ENCODE measurements at places on chromosomes 6 and 20.
A peak's percentile ranks its signal among the peaks of the same experiment; 100 is the strongest.

DNA sequence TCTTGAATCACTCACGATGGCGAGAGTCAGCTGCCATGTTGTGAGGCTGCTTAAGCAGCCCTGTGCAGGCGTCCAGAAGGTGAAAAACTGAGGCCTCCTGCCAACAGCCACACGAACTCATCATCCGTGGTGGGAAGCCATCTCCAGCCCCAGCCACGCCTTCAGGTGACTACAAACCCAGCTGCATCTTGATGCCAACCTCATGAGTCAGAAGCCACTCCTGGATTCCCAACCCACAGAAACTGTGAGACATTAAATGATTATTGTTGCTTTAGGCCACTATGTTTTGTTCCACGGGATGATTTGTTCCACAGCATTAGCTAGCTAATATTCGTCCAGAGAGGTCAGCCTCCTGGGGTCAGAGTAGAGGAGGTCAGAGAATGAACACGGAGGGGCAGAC is 80.5 kb downstream of the SNX5 start:
- no peak for DNase-seq

- no peak for DNase-seq
These were observed 7.6 kb upstream of the TMC2 start for GRCh38 chr20:2528671-2529271.

DNA sequence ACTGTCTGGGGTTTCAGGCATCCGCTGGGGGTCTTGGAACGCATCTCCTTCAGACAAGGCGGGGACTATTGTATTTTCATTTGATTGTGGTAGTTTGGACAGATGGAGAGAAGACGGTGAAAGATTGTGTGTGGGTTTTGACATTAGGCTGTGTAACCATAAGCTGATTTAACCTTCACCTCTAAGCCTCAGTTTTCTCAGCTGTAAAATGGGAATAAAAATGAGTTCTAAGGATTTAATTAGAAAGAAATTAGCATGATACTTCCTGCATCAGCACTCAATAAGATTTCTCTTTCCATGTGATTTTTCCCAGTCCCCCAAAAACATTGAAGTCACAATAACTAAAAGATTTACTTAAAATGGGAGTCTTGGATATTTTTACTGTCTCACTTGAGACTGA is 78.1 kb downstream of the CBFA2T2 start:
- no peak for DNase-seq

GRCh38 chr6:131486608-131487007 is 86.4 kb upstream of the ARG1 start:
- no peak for DNase-seq

DNA sequence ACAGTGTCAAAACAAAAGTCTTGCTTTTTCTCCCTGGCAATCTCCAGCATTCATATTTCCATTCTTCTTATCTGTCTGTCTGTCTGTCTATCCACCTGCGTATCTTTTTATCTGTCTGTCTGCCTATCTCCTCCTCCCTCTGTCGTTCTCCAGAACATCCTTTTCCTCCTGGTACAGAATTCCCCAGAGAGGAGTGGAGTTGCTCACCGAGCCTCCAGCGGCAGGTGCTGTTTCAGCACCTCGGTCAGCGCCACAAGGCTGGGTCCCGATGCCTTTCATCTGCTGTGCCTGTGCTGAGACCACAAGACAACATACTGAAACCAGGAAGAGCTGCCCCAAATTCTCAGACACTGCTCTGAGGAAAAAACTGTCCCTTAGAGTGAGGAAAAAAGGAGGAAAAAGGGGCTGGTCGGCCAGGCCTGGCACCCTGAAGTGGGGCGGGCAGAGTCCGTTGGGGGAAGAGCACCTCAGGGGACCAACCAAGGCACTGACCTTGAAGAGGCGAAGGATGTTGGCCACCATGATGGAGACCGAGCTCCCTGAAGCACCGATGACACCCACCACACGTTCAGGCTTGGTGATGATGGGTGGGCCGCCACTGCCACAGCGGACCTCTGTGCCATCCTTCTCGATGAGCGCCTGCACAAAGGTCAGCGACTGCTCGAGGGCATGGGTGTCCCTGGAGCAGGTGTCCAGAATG is 13.3 kb downstream of the GRM4 start:
- no peak for DNase-seq

- no peak for DNase-seq
These were observed 100.5 kb upstream of the SUPT3H start for GRCh38 chr6:45478240-45478639.

GRCh38 chr6:151001387-151002056 is 136.0 kb downstream of the MTHFD1L start:
- no peak for DNase-seq

GRCh38 chr6:18260448-18261106 is 3.8 kb downstream of the DEK start:
- DNase-seq, result no peak

DNA sequence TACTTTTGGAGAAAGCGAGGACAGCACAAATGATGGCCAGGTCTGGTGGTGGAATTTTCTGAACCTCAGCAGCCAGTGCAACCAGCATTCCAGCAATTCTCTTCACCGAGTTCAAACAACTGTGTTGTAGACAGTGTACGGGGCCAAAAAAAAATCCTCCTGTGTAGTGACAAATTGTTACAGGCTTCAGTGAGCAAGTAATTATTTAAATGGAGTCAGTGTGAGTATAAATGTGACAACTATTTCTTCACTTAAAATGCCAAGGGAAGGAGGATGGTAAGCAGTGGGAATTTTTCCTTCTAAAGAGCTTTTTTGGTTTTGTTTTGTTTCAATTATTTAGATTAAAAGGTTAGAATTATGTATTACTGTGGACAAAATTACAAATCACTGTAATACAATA is 154.1 kb downstream of the TMEM242 start:
- DNase-seq, result no peak

- no peak for DNase-seq
These were observed 24.2 kb upstream of the SIRPA start for GRCh38 chr20:1870792-1871550.

DNA sequence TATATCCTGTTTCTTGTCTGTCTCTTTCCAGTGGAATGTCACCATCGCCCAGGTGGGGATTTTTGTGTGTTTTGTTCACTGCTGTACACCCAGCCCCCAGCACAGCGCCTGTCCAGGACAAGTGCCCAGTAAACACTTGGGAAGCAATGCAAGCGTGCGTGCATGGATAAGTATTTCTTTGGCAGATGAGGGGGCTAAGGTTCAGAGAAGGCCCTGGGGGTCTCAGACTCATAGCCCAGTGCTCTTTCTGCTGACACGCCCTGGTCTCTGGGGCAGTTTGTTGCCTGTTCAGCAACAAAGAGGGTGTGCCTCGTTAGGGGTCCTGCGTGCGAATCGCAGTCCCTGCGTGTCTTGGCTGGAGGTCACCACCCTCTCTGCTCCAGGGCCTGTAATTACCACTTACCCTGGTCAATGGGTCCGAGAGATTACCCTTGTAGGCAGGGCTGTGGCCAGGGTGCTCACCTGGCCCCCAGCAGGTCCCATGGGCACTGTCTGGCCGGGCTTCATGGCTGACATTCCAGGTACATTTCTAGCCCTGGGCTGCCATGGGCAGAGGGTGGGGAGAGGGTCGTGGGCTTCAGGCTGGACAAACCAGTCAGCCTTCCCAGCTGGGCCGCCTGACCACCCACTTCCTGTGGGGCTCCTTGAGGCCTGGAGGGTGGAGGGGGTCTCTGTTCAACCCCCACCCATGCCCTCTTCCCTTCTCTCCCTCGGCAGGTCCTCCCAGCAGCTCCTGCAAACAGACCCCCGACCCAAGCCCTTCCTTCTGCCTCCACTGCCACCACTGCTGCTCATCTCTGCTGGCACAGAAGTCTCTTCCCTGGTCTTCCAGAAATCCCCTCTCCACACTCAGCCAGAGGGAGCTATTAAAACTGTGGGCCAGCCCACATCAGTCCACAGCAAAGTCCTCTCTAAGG is 87.1 kb downstream of the CEBPB start:
- no peak for DNase-seq

GRCh38 chr6:112979830-112980229 is 632.7 kb downstream of the RFPL4B start:
- DNase-seq, result no peak

GRCh38 chr6:65448866-65449265 is 258.2 kb downstream of the EYS start:
- DNase-seq, result no peak

DNA sequence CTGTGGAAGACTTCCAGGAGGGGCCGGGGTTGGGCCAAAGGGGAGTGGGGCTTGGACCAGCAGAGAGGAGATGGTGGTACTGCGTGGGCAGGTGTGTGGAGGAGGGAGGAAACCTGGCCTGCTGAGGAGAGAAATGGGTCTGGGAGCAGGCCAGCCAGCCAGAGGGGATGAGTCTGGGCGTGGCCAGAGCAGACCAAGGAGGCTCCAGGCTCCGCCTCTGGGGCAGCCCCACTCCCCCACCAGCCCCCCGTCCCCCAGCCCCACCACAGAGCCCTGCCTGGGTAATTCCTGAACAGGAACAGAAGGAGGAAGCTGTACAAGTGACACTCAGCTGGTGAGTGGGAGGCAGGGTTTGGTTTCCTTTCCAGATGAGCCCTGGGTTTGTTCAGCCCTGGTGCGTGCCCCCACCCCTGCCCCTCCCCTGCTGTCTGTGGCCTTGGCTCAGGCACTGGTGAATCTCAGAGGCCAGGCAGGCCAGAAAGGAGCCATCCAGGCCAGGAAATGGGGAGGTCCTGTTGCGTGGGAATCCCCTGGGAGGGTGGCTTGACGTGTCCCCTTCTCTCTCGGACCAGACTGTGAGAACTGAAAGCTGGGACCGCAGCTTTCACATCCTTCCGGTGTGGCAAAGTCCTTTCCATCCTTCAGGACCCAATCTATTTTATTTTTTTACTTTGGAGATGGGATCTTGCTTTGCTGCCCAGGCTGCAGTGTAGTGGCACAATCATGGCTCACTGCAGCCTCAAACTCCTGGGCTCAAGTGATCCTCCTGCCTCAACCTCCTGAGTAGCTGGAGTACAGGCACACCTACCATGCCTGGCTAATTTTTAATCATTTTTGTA is 9.4 kb upstream of the SRC start:
- no peak for DNase-seq

- DNase-seq, result no peak
These were observed 8.5 kb upstream of the KIAA1755 start for GRCh38 chr20:38269040-38269439.

DNA sequence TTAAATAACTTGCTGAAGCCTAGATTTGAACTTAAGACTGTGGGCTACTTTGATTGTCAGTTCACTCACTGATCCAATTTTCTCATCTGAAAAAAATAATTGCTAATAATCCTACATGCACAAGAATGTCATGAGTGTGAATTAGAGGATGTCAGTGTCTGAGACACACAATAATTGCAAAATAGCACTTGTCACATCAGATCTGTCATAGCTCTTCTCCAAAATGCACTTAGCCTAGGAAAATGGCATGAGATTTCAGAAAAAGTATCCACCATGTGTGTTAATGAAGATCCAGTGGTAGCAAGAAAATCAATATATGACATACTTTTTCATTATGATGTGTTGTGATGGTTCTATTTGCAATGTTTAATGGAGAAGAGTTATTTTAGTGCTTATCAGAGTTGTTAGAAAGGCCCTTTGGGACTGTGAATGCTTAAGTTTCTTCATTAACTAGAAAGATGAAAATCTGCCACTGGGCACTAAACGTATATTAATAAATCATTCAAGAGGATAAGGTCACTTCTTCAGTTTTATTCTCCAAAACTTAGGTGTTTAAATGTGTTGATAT is 786.2 kb downstream of the C6orf118 start:
- no peak for DNase-seq

- DNase-seq, result no peak
These were observed 31.9 kb downstream of the PLCG1 start for GRCh38 chr20:41169162-41169690.

DNA sequence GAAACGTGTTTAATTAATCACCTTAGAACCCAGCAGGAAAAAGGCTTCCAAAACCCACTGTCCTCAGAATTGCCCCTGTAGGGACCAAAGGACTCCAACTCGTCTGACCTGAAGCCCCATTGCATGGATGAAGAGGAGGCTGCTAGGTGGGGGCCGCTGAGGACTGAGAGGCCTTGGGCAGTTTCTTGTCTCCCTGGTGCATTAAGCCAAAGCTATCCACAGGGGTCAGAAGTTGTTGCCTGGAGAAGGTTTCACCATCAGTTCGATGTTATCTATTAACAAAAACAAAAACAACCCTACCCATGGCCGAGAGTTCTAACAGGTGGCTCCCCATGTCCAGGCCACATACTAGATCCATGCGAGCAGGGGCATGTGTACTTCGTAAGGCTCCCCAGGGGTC is 120.9 kb upstream of the CD93 start:
- no peak for DNase-seq

DNA sequence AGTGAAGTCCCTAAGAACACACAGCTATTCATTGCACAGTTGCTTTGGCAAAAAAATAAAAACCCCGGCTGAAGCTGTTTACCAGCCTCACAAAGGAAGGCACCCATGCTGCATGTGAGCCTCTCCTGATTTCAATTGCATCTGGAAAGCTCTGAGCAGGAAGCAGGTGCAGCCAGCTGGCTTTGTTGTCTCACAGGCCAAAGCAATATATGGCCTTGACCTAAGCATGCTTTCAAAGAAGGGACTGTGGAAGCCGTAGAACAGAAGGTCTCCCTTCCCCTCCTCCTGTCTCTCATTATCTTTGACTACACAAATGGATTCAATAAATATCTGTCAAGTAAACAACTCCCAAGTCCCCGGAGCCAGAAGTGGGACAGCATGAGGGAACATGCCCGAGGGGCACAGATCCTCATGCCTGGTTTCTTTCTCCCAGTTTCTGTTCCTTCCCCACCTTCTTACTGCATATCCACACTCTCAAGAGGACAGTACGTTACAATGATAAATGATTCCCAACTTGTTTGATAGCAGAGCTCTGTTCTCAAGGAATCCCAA is 57.2 kb upstream of the PCSK2 start:
- DNase-seq, result peak; percentile 66

GRCh38 chr6:110068592-110068967 is 90.5 kb downstream of the GPR6 start:
- DNase-seq, result no peak

- no peak for DNase-seq
These were observed 16.7 kb downstream of the TAB2 start for GRCh38 chr6:149334201-149334600.

- DNase-seq, result no peak
These were observed 72.6 kb downstream of the HIVEP1 start for GRCh38 chr6:12084681-12085080.

- no peak for DNase-seq
These were observed 2.7 kb downstream of the SLC32A1 start for GRCh38 chr20:38726804-38727606.

GRCh38 chr6:135465307-135465706 is 32.2 kb downstream of the AHI1 start:
- DNase-seq, result no peak

DNA sequence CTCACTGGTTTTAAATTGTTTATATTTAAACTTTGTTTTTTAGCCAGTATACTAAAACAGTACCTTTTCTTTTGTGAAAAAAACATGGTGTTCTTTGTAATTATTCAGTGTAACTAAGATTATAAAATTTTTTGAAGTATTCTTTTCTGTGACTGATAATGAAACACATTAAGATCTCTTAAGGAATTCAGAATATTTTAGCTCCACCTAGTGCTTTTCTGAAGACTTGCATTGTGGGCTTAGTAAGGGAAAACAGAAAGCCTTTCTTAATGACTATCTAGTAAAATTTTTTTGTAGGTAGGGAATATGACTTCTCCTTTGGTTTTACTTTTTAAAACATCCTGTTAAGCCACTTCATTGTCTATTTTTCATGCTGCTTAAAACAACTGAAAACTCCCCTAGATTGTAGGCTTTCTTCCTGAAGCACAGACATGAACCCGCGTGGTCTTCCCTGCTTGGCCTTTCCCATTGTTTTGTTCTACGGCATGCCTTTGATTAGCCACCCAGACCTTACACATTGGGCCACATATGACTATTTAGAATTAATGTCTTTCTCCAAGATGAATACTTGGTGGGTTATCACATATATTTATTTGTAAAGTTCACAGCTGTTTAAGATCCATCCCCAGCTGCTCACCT is 72.1 kb downstream of the AFDN start:
- no peak for DNase-seq
